ENCODE measurements at places on chromosomes 1 and 21. TPM values are rescaled to one million over a fixed set of nuclear protein-coding genes. Genes with fewer than 3 reads are reported as not detected.

Gene TAF12
- total RNA-seq, result 11.3 TPM

Gene LELP1
- total RNA-seq, result not detected

Gene MMP23B
- total RNA-seq, result 0.74 TPM

Gene RBP7
- not detected for total RNA-seq

Gene GPR137B
- 32.0 TPM for total RNA-seq

Gene EPB41
- 36.4 TPM for total RNA-seq

Gene RIPPLY3
- under 0.01 TPM for total RNA-seq

Gene FASLG
- total RNA-seq, result not detected

Gene DCST1
- total RNA-seq, result 0.25 TPM

Gene KCNE2
- 0.25 TPM for total RNA-seq

Gene ZNF593OS
- not detected for total RNA-seq

Gene B3GALT5
- 0.74 TPM for total RNA-seq

Gene CHODL
- total RNA-seq, result 2.0 TPM

Gene NR5A2
- 0.25 TPM for total RNA-seq

Gene MRAP
- total RNA-seq, result not detected

Gene SLC9C2
- total RNA-seq, result 1.2 TPM

Gene KCNA3
- 20.2 TPM for total RNA-seq

Gene CSRP1
- 23.1 TPM for total RNA-seq

Gene OLFML3
- 12.3 TPM for total RNA-seq

Gene SLC9A1
- total RNA-seq, result 2.5 TPM

Gene SHCBP1L
- total RNA-seq, result under 0.01 TPM

Gene ZNF672
- 11.1 TPM for total RNA-seq

Gene SLC44A5
- 141 TPM for total RNA-seq

Gene ZSWIM5
- total RNA-seq, result 14.5 TPM

Gene NOS1AP
- total RNA-seq, result 9.3 TPM

Gene FABP3
- 88.0 TPM for total RNA-seq

Gene FCRL3
- total RNA-seq, result not detected

Gene C8A
- total RNA-seq, result not detected

Gene STUM
- 39.1 TPM for total RNA-seq

Gene DYRK1A
- total RNA-seq, result 116 TPM

Gene FAM177B
- total RNA-seq, result not detected

Gene PGBD5
- 20.7 TPM for total RNA-seq

Gene VHLL
- 0.25 TPM for total RNA-seq

Gene NRIP1
- total RNA-seq, result 65.4 TPM

Gene GLIS1
- not detected for total RNA-seq

Gene CD46
- total RNA-seq, result 67.9 TPM

Gene MFSD2A
- 18.7 TPM for total RNA-seq

Gene CLCC1
- total RNA-seq, result 26.1 TPM

Gene FAM151A
- not detected for total RNA-seq

Gene PPIH
- total RNA-seq, result 19.4 TPM

Gene KCNK1
- 3.0 TPM for total RNA-seq

Gene PDE4B
- 97.1 TPM for total RNA-seq

Gene RAB7B
- 0.49 TPM for total RNA-seq

Gene CACNA1S
- total RNA-seq, result under 0.01 TPM

Gene C1orf141
- 0.25 TPM for total RNA-seq

Gene MOV10
- total RNA-seq, result 3.7 TPM

Gene VSIG8
- total RNA-seq, result not detected

Gene OVAAL
- not detected for total RNA-seq

Gene DPT
- 0.49 TPM for total RNA-seq

Gene DTL
- 2.2 TPM for total RNA-seq

Gene TIE1
- 9.6 TPM for total RNA-seq

Gene WNT9A
- total RNA-seq, result 2.5 TPM

Gene GABRD
- total RNA-seq, result 3.7 TPM

Gene RNF19B
- total RNA-seq, result 31.5 TPM

Gene FCAMR
- total RNA-seq, result not detected

Gene BMP8B
- total RNA-seq, result 0.49 TPM

Gene TRIM67
- total RNA-seq, result 46.7 TPM

Gene ZNF684
- total RNA-seq, result 6.6 TPM

Gene PLA2G4A
- total RNA-seq, result 1.2 TPM
